ENCODE measurements at places on chromosomes 12 and 14.

- DNase-seq, result no peak
These were observed 170.5 kb upstream of the RBM19 start for GRCh38 chr12:114136631-114137030.

DNA sequence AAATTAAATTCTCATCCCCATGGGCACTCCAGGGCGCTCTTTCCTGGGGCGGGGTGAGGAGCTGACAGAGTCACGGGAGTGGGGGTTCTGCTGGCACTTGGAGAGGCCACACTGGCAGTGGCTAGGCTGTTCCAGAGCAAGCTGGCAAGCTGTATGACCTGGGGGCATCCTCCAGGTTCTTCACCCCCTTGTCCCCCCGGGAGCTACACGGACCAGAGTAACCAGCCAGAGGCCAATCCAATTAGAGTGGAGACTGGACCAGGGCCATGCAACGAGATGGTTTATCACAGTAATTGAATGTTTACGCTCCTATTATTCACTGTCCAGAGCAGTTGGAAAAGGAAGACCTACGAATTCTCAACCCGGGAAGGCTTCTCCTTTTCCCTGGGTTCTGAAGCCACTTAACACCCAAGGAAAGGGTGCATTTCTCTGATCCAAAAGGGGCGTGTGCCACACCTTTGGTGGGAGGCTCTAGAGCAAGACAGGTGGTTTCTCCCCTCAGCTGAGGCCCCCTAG is 43.8 kb upstream of the PNMA1 start:
- DNase-seq, result no peak

DNA sequence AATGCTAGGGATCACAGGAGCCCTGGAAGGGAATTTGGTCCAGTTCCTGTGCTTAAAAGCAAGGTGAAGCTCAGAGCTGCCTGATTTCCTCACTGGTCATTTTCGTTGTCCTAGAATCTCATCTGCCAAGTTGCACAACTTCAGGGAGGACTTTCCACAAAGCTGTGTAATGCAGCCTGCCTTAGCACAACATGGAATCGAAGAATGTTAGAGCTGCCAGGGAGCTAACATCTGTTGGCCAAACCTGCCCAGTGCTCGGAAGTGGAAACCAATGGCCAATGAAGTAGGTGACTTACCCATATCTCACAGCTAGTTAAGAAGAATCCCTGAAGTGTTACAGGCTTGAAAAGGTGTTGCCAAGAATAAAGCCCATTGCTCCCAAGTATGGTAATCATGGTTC is 79.9 kb upstream of the SSTR1 start:
- DNase-seq, result no peak

DNA sequence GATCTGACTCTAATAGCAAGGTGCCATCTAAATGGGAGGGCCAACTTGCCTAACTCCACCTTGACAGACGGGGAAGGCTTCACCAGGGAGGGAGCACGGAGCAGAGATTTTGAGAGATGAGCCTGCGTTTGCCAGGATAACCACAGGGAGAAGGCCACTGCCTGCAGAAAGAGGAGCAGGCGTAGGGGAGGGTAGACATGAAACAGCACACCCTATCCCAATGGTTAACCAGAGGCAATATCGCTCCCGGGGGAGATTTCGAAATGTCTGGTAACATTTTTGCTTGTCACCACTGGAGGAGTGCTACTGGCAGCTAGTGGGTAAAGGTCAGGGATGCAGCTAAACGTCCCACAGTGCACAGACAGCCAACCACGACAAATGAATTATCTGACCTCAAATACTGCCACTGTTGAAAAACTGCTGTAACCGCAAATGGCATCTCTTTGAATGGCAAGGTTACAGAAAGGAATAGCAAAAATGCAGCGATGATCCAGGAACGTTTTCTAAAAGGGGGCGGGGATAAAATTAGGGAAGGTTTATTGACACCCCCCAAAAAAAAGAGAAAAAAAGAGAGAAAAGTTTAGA is 126.0 kb upstream of the ATF7IP start:
- no peak for DNase-seq

DNA sequence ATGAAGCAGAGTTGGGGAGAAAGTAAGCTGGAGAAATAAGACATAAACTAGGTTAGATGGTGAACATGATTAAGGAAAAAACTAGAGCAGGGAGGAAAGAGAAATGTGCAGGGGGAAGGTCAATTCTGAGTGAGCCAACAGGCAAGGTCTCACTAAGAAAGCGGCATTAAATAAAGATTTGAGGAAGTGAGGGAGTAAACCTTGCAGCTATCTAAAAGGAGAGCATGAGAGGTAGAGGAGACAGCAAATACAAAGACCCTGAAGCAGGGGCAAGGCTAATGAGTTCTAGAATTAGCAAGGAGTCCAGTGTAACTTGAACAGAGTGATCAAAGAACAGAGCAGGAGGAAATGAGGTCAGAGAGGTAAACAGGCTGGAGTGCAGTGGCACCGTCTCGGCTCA is 4.4 kb upstream of the SOCS2 start:
- no peak for DNase-seq

DNA sequence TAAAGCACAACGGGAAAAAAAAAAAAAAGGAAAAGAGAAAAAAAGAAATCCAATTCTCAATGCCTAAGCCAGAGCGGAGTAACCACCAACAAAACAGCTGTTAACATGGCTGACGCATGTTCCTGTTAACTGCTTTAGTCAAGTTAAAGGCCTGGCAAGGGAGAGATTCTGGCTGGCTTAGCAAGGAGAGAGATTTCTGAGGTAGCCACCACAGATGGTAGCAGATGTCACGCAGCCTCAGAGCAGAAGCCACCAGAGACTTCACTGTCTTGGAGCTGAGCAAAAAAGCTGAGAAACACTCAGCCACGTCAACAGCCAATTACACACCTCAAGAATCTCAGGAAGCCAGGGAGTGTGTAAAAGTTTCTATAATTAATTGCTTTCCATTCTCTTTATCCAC is 87.1 kb downstream of the TMCC3 start:
- no peak for DNase-seq
